ENCODE measurements at places on chromosomes 7 and 10. TPM values are rescaled to one million over a fixed set of nuclear protein-coding genes. Genes with fewer than 3 reads are reported as not detected.
A peak's percentile ranks its signal among the peaks of the same experiment; 100 is the strongest.

PRKCQ gene
- total RNA-seq, result not detected

DNA sequence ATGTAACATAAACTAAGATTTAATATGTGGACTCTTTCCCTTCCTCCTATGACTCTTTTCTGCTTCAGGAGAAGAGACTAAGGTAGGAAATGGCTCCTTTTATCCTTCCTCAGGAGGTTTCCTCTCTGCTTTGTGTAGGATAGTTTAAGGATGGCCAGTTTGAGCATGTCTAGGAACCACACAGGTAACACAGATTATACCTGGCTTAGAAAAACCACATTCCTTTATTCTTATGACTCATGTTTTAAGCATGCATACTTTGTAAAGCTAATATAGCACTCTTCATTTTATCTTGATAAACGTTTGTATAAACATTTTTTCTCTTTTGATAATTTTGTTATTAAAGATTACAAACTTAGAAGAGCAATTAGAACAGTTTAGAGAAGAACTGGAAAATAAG, 57.8 kb downstream of the CYP51A1 start:
- H3K4me3 ChIP-seq, result no peak overlapping the region
- no peaks in the 10 kb centered on the region for H3K4me1 ChIP-seq
- no peaks in the 10 kb centered on the region for H3K36me3 ChIP-seq
- no peaks in the 10 kb centered on the region for H3K27me3 ChIP-seq
- no peak overlapping the region for H3K27ac ChIP-seq

DNA sequence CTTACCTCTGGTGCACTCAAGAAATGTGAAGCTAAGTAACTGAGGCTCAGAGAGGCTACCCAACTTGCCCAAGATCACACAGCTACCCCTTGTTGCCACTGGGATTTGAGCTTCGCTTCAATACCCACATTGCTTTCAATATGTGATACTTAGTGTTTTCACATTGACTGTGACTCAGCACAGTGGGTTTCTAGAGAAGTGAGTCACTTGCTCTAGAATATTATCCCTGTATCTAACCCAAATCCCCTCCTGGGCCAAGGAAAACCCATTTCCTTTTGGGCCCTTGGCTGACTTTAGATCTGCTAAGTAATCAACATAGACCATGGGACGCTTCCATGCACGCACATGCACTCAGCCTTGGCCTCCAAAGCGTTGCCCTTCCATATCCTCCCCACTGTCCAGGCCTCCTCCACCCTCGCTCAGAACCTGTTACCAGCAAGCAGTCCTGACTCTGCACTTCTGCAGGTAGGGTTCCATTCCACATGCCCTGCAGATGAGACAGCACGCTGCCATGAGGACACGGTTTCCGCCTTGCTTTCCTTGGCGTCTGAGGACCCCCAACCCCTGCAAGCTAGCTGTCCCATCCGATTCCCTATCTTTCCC, 87.7 kb upstream of the CHST15 start:
- H3K27me3 ChIP-seq, result no peaks in the 10 kb centered on the region
- no peaks in the 10 kb centered on the region for H3K4me1 ChIP-seq
- no peak for DNase-seq

DNA sequence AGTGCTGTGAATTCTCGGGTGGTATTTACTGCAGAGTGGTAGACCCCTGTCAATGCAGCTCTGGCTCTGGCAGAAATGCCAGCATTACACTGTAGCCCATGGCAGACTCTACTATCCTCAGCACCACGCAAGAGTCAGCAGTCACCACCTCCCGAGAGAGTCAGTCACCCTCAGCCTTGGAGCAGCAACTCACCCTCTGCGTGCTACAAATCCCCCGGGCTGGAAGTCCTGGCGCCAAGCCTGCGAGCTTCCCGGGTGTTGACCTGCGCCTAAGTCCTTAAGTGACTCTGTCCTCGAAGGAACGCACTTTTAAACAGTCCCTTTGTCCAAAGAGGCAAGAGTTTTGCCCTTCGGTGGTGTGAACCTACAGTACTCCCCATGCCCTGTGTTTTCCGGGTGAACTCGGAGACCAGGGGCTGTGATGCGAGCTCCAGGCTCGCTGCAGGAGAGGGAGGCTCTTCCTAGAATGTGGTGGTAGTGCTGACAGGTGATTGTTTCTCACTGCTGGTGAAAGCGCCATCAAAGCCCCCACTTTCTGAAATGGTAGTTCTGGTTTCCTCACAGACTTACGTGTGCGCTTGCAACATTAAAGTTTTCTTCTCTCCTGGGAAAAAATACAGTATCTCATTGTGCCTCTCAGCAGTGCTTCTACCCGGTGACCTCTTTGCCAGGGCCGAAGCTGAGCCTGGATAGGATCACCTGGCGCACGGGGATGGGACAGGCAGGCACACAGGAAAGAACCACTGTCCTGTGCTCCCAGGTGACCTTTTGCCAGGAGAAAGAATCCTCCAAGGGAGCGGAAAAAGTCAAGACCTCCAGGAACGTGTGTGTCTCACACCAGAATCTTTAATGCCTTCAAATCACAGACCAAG, 33.1 kb upstream of the MBL2 start:
- no peaks in the 10 kb centered on the region for H3K27me3 ChIP-seq
- no peaks in the 10 kb centered on the region for H3K36me3 ChIP-seq
- DNase-seq, result no peak
- no peak overlapping the region for H3K27ac ChIP-seq

- H3K36me3 ChIP-seq, result no peaks in the 10 kb centered on the region
- no peak overlapping the region for H3K4me3 ChIP-seq
- H3K27ac ChIP-seq, result no peak overlapping the region
- no peaks in the 10 kb centered on the region for H3K4me1 ChIP-seq
Measured at GRCh38 chr7:3888096-3888495, 587.0 kb downstream of the SDK1 start.

SLC39A12 gene
- total RNA-seq, result not detected

DNA sequence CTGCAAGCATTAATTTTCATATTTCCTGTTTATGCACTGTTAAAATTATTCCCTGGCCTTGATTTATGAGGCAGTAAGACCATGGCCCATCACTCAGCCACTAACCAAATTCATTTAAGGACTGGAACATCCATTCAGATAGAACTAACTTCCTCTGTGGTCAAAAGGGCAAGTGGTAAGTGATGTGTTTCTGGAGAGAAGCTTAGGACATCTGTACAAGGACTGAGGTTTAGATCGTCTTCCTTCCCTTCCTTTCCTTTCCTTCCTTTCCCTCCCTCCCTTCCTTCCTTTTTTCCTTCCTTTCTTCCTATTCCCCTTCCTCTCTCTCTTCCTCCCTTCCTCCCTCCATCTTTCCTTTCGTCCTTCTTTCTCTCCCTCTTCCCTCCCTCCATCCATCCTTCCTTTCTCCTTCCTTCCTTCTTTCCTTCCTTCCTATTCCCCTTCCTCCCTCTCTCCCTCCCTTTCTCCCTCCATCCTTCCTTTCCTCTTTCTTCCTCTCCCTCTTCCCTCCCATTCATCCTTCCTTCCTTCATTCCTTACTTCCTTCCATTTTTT, 1019.4 kb downstream of the TYW1 start:
- H3K27ac ChIP-seq, result no peak overlapping the region
- no peaks in the 10 kb centered on the region for H3K27me3 ChIP-seq
- no peak for DNase-seq
- H3K4me3 ChIP-seq, result no peak overlapping the region

DNA sequence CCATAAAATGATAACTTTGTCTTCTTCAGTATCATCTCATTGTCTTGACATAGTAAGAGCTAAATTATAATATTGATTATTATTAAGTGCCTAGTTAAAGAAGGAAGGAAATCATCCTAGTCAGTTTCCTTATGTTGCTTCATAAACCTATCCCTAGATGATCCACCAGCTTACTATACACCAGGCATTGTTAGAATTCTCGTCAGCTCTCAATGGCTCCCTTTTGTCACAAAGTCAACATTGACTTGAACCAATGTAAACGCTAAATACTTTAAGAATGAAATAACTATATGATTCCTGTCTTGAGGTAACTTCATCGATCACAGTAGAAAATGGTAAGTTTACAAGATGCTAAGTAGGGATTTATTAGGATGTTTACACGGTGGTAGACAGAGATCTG, 1162.9 kb downstream of the CNTNAP2 start:
- no peaks in the 10 kb centered on the region for H3K36me3 ChIP-seq
- no peak overlapping the region for H3K4me3 ChIP-seq
- H3K27ac ChIP-seq, result no peak overlapping the region
- no peak for DNase-seq

DNA sequence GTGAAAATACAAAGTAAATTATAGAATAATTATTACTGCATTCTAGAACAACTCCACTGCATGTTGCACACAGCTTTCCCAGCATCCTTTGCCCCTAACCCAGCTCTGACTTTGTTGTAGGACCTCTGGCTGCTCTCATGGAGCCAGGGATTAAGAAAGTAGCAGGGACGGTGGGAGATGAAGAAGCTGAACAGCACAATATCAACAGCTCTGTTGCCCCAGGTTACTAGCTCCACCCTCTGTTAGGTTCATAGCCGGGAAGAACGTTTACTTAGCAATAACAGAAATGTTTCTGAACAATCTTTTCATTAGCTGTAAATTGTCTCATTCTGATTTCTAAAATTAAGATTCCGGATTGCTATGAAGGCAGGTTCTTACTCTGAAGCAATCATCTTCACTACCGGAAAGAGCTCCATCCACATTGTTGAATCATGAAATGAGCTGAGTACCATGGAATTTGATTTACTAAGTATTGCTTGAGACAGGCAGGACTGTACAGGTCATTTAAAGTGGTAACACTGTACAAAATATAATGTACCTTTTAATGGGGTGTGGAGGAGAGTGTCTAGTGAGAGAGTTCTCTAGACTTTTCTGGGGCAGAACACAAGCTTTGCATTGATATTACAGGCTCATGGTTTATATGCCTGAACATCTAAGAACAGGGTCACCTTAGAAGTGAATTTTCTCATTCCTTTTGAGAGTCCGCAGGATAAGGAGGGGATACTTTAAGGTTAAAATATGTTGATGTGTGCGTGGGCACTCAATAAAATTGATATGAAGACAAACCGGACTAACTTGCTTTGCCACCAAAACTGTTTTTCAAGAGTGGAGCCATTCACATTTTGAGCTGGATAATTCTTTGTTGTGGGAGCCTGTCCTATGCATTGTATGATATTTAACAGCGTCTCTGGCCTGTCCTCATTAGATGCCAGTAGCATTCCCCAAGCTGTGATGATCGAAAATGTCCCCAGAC, 20.8 kb upstream of the RAB18 start:
- H3K36me3 ChIP-seq, result no peaks in the 10 kb centered on the region
- no peak overlapping the region for H3K4me3 ChIP-seq
- no peak overlapping the region for H3K27ac ChIP-seq
- H3K27me3 ChIP-seq, result no peaks in the 10 kb centered on the region

GIMAP8 gene
- 16.7 TPM for total RNA-seq

GRCh38 chr7:122724366-122724765, 21.6 kb upstream of the RNF148 start:
- DNase-seq, result no peak
- H3K27me3 ChIP-seq, result no peaks in the 10 kb centered on the region
- no peaks in the 10 kb centered on the region for H3K4me1 ChIP-seq
- H3K27ac ChIP-seq, result no peak overlapping the region

DNA sequence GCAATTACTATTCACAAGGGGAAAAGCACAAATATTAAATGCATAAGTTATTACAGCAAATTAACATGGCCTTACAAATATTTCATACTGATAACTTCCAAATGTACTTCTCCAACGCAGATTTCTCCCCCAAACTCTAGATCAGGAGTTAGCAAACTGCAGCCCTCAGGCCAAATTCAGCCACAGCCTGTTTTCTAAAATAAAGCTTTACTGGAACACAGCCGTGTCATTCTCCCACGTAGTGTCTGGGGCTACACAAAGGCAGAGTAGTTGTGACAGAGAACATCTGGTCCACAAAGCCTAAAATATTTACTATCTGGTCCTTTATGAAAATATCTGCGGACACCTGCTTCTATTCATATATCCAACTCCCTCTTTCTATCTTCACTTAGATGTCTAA, 151.8 kb upstream of the AHR start:
- no peaks in the 10 kb centered on the region for H3K27me3 ChIP-seq
- H3K4me1 ChIP-seq, result no peaks in the 10 kb centered on the region
- no peak overlapping the region for H3K4me3 ChIP-seq
- no peak for DNase-seq
- no peak overlapping the region for H3K27ac ChIP-seq

GRCh38 chr7:122887198-122887597, 938 bp upstream of the CADPS2 start:
- peak; percentile 64 for DNase-seq
- H3K4me3 ChIP-seq, result peak overlapping the region; percentile 73
- H3K27ac ChIP-seq, result peak overlapping the region; percentile 99
- no peaks in the 10 kb centered on the region for H3K36me3 ChIP-seq
- H3K27me3 ChIP-seq, result no peaks in the 10 kb centered on the region

DTX2 gene
- total RNA-seq, result 18.5 TPM

BLOC1S2 gene
- 0.51 TPM for total RNA-seq

GRCh38 chr10:120944586-120945125, 93.5 kb downstream of the WDR11 start:
- no peak for DNase-seq
- H3K4me1 ChIP-seq, result peaks cover 4% of the 10 kb centered on the region
- no peaks in the 10 kb centered on the region for H3K36me3 ChIP-seq
- H3K27ac ChIP-seq, result peak overlapping the region; percentile 80
- H3K4me3 ChIP-seq, result no peak overlapping the region
- H3K27me3 ChIP-seq, result no peaks in the 10 kb centered on the region

- H3K27ac ChIP-seq, result no peak overlapping the region
- no peaks in the 10 kb centered on the region for H3K4me1 ChIP-seq
- H3K27me3 ChIP-seq, result no peaks in the 10 kb centered on the region
- no peak overlapping the region for H3K4me3 ChIP-seq
Measured at GRCh38 chr10:49160110-49160509, 26.3 kb upstream of the FAM170B start.

DNA sequence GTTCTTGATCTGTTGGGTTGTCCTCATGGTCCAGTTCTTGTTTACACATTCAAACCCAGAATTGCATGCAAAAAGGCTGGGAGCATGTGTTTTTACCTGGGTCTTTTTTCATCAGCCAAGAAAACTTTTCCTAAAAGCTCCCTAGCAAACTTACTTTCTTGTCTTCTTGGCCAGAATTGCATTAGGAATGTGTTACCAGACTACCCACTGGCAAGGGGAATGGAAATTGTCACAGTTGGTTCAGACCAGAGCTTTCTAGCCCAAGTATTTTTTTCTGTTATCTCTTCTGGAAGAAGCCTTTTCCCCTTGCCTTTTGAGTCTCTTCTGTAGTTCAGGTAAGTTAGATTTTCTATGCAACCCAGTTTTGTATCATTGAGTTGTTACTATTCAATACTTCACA, 77.5 kb downstream of the BMPR1A start:
- H3K27ac ChIP-seq, result no peak overlapping the region
- no peaks in the 10 kb centered on the region for H3K36me3 ChIP-seq
- no peak for DNase-seq

All from uterus (tissue), 4 donors.